ENCODE measurements at places on chromosomes 7 and 10.

- no peak for DNase-seq
These were observed 1307.6 kb downstream of the XPNPEP1 start for GRCh38 chr10:108615576-108616320.

- no peak for DNase-seq
These were observed 58.8 kb downstream of the CYCS start for GRCh38 chr7:25066253-25066652.

GRCh38 chr10:22579826-22580225 is 134.6 kb downstream of the PIP4K2A start:
- DNase-seq, result no peak

DNA sequence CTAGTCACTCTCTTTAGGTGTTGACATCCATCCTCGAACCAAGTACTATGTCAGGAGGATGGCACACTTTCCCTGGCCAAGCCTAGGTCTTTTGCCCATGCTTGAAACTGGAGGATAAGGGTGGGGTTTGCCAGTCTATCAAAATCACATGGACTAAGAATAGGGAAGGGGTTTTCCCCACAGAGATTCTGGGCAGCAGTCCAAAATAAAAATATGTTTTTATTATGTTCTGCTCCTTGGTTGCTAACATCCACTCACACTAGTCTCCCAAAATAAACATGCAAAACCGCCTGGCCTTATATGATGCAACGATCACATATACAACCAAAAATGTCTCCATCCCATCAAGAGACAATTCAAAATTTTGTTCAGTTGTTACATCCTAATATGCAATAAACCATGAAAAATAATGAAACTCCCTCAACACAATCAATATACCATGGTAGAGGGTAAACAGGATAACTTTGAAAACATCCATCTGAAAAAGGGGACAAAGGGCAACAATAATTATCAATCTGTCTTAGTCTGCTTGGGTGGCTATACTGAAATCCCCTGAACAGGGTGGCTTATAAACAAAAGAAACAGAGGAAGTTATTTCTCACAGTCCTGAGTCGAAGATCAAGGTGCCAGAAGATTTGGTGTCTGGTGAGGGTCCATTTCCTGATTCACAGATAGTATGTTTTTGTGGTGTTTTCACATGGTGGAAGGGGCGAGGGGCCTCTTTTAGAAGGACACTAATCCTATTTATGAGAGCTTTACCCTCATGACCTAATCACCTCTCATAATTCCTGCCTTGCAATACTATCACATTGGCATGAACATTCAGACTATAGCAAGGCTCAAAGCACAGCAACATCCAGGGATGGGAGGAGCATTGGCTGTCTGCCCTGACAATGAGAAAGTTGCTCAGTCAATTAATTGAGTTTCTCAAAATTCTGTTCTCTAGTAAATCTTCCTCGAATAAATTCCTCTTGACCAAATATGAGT is 159.3 kb downstream of the ETV1 start:
- DNase-seq, result no peak

DNA sequence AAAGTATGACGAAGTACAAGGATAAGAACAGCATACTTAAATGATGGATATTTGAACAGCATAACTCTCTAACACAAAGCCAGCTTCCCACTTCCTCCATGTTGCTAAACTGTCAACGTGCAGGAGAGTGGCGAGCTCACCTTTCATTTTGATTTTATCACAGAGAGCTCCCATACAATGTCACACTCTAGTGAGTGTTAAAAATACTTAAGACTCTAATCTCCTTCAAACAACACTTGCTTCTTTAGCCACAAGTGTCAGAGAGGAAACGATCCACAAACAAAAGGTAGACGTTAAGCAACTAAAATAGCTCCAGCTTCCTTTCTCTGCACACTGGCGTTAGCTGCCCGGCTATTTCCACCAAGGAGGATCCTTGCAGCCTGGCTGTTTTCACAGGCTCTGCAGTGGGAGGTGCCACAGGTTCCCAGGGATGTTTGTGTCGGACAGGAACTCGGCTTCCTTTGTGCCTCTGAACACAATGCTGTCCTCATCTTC is 194.6 kb downstream of the COBL start:
- DNase-seq, result no peak

DNA sequence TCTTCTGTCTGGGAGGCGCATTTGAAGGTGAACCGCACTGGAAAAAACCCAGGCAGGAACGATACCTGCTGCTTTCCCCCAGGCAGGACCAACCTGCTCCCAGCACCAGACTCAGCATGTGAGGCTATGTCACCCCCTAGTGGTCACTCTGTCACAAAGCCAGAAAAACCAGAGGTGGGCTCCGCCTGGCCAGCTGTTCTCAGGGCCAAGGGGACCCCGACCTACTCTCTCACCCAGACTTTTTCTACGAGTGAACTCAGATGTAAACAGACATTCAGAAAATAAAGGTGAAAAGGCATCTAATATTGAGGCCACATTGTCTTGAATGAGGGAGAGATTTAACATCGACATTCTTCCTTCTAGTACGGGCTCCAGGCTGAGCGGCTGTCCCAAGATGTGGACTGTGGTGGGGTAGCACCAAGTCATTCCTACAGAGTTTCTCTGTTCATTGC is 117.3 kb downstream of the PRKAG2 start:
- DNase-seq, result peak; percentile 58

DNA sequence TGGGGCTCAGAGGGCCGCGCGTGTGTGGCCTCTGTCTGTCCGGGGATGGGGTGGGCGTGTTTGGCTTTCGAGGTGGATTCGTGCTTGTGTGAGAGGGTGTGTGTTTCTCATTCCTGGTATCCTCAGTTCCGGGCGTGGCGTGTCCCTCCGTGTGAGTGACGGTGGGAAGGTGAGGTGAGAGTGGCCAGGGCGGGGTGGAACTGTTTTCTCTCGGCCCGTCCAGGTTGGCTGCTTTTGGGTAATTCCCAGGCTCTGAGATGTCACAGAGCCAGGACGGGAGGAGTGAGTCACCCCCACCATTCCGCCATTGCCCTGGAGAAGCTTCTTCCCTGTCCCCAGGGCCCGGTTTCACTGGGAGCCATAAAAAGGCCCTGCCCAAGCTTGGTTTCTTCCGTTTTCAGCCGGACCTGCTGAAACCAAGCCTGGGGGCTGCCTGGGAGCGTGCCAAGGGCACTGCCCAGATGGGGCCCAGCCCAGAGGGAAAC is 21.3 kb upstream of the CLDN4 start:
- no peak for DNase-seq

DNA sequence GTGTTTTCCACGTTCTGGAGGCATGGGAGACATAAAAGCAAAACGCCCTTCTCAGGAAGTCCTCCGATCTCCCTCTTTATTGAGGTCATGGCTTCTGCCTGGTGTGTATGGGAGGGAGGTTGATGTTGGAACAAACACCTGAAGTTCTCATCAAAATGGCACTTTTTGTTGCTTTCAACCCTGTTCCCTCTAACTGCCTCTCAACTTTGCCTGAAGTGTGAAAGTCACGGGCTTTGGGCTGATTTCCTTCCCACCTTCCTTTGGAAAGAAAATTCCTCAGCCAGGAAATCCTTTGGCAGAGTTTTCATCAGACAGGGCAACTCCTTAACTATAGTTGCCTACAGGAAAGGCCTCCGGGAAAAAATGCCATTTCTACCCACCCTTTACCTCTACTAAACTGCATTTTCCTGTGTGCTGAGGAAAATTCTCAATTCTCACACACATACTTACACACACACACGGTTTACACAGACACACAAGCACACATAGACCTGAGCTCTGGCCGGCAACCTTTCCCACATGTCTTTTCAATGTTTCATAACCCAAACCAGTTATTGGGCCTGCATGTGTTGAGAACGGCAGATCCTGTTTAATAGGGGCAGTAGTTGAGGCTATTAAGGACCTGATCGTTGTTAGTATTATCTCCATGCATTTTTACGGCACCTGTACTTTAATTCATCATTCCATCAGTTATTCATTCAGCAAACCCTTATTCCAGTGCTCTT is 36.4 kb downstream of the CYP17A1 start:
- no peak for DNase-seq

- no peak for DNase-seq
These were observed 16.0 kb downstream of the DGKB start for GRCh38 chr7:14886533-14886932.

DNA sequence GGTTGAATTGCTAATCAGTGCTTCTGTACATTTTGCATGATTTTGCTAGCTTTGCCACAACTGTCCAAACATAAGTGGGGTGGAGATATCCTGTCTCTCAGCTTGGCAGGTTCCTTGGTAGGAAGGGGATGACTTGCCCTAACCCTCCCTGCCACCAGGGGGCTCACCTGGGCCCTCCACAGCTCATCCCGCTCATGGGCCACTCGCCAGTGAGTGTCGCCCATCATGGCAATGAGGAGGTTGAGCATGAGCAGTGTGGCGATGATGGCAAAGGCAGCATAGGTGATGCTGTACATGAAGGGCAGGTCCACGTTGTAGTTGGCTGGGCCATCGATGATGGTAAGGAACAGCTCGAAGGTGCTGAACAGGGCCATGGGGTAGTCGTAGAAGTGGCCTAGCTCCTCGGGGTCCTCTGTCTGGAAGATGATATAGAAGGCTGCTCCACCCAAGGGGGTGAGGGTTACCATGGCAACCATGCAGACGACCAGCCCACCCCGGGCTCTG is 12.2 kb downstream of the TRPV6 start:
- DNase-seq, result no peak

DNA sequence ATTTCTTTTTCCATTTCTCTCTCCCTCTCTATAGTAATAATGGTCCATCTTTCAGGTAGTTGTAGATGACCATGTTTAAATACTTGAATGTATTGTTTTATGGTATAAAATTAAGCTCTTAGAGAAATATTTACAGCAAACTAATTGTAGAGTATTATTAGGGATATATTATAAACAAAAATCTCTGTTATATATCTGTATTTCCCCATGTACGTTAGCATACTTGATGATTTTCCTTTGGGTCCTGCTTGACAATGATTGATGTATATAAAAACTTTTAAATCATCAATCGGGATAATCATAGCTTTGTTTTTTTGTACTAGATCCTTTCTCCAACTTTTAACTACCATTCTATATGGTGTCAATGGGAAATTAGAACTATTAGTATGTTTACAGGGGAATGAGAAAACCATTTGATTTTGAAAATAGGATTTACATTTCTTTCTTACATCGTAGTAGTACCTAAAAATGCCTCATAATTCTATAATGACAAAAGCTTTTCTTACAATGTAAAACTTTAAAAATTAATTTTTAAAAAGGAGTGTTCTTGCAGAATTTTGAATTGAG is 117.5 kb upstream of the CDK13 start:
- DNase-seq, result no peak

DNA sequence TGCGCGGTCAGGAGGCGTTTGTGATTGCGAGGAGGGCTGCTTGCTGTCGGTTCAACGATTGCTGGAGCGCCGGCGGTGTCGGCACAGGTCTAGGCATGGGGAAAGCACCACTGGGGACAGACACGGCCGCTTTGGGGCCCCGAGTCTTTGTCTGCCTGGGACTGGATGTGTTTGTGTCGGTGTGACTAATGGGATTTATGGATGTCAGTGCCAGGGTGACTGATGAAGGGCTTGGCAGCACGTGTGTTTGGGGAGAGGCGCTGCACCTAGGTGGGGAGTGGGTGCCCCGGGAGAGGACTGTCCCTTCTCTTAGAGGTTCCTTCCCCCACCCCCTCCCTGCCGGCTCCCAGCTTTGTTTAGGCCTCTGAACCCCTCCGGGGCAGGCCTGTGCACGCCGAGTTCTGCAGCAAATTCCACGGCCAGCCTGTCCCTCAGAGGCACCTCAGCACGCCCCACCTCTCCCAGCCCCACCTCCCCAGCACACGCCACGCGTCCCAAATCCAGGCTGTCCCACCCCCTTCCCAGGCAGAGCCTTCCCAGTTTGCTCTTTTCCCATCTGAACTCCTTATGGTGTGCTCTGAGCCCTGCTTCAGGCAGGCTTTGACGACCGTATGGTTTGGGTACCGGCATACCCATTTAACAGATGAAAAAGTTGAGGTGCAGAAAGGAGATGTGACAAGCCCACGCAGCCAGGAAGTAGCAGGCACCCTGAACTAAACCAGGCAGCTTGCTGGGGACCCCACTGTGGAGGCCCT is 6.4 kb upstream of the TNRC18 start:
- DNase-seq, result no peak

DNA sequence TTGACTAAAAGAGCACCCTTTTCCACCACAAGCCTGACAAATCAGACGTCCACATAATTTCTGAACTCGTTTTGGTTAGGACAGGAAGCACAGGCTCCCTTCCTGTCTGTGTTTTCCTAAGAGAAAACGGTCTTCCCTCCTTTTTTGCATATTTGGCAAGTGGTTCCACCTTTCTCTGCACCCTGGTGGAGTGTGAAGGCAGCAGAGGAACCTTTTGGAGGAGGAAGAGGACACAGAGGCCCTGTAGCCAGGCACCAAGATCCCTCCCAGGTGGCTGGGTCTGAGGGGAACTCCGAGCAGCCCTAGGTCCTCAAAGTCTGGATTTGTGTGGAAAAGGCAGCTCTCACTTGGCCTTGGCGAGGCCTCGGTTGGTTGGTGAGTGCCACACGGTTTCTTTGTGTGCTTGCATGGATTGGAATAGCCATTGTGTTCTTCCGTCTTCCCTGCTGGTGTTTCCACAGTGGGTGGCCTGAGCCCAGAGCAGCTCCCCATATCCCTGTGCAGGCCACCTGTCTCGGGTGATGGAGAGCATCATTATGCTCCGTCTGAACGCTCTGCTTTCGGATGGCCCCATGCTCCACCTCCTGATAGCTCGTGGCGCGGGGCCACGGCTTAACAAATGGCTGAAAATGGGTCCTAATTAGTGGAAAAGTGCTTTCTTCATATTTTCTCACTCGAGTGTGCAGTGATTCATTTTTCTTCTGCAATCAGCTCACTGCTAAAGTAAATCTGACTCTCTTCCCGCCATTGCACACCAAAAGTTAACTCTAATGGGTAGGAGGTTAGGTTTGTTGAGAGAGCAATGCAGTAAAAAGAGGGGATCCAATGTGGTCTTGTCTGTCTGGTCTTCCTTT is 4.2 kb downstream of the IKZF1 start:
- no peak for DNase-seq

- no peak for DNase-seq
These were observed 10.5 kb downstream of the TMEM273 start for GRCh38 chr10:49177391-49178355.

DNA sequence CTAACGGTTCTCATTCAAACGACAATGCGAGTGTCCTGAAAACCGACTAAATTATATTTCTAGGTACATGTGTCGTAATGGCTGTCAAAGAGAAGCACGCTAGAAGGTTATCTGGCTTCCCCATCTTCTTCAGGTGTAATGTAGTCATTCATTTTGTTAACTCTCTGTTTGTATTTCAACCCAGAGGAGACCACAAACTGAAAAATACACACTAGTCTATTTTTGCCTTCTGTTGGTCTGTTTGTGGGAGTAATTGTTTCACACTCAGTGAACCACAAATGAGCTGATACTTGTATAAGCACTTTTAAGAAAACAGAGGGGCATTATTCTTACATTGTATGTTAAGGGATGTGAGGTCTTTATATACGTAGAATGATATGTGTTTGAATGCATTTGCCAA is 305.9 kb downstream of the GATA3 start:
- DNase-seq, result no peak

- DNase-seq, result no peak
These were observed 428.8 kb downstream of the SH2D4B start for GRCh38 chr10:80966326-80966986.

GRCh38 chr7:94375691-94376090 is 19.0 kb upstream of the COL1A2 start:
- no peak for DNase-seq

All from progenitor cell of endocrine pancreas (in vitro differentiated cells).